Skeletal muscle tissue (tissue), 5 donors: ENCODE measurements at places on chromosomes 4 and X. TPM values are rescaled to one million over a fixed set of nuclear protein-coding genes. Genes with fewer than 3 reads are reported as not detected.

SLC25A6 gene
- total RNA-seq: 185 TPM

CRMP1 gene
- total RNA-seq: 5.7 TPM

NLGN4X gene
- 1.6 TPM for total RNA-seq

SMIM10L2A gene
- total RNA-seq: 1.6 TPM

ETDB gene
- total RNA-seq: not detected

GNRHR gene
- total RNA-seq: not detected
